ENCODE measurements at places on chromosomes 16 and 17. TPM values are rescaled to one million over a fixed set of nuclear protein-coding genes. Genes with fewer than 3 reads are reported as not detected.

Gene MMP28
- total RNA-seq = 4.5 TPM

Gene FBXW10
- not detected for total RNA-seq

Gene MYH13
- not detected for total RNA-seq

Gene HOXB3
- 99.0 TPM for total RNA-seq

DNA sequence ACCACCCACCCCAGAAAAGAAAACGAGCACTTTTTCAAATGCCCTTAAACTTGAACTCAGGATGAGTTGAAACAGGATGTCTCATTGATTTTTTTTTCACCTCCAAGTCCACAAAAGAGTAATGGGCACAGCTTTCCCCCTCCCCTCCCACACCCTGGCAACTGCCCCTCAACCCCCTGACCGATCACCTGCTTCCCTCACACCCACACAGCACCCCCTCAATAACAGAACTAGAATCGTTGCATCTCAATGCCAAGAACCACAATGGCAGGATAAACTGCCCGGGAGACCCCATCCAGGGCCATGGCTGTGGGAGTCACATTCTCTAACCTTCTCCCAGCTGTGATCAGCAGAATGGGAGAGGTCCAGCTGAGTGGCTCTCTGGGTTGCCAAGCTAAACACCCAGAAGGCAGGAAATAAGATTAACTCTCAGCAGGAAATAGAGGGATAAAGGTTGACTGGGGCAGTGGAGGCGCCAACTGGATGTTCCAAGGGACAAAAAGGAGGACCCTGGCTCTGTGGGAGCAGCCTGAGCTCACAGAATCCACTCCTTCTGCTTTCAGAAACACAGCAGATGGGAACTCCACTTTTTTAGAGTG is 128.0 kb upstream of the SDK2 start:
- H3K4me1 ChIP-seq = peaks cover 6% of the 10 kb centered on the region
- H3K4me3 ChIP-seq = no peak overlapping the region
- no peaks in the 10 kb centered on the region for H3K36me3 ChIP-seq
- no peak for DNase-seq
- no peak overlapping the region for H3K27ac ChIP-seq

Gene UNK
- 35.5 TPM for total RNA-seq

Data from kidney (tissue), 22 donors.